ENCODE measurements at places on chromosomes 1 and 21. TPM values are rescaled to one million over a fixed set of nuclear protein-coding genes. Genes with fewer than 3 reads are reported as not detected.

TMEM200B gene
- total RNA-seq, result 9.5 TPM

FAM151A gene
- total RNA-seq, result not detected

TNN gene
- not detected for total RNA-seq

NMNAT2 gene
- 0.49 TPM for total RNA-seq

CRNN gene
- not detected for total RNA-seq

ZMYND12 gene
- total RNA-seq, result 1.6 TPM

B4GALT2 gene
- total RNA-seq, result 99.1 TPM

PEAR1 gene
- 10.8 TPM for total RNA-seq

ORC1 gene
- 12.6 TPM for total RNA-seq

CFAP74 gene
- not detected for total RNA-seq

OSCP1 gene
- total RNA-seq, result 8.7 TPM

Data from fibroblast of the aortic adventitia (primary cell).